Amniotic epithelial cell (primary cell): ENCODE measurements at places on chromosomes 13 and 19.
A peak's percentile ranks its signal among the peaks of the same experiment; 100 is the strongest.

GRCh38 chr19:40054632-40055031 is 1.4 kb downstream of the ZNF780B start:
- no peak for DNase-seq

- DNase-seq, result peak; percentile 80
These were observed 70.6 kb upstream of the C13orf46 start for GRCh38 chr13:114044486-114044885.

DNA sequence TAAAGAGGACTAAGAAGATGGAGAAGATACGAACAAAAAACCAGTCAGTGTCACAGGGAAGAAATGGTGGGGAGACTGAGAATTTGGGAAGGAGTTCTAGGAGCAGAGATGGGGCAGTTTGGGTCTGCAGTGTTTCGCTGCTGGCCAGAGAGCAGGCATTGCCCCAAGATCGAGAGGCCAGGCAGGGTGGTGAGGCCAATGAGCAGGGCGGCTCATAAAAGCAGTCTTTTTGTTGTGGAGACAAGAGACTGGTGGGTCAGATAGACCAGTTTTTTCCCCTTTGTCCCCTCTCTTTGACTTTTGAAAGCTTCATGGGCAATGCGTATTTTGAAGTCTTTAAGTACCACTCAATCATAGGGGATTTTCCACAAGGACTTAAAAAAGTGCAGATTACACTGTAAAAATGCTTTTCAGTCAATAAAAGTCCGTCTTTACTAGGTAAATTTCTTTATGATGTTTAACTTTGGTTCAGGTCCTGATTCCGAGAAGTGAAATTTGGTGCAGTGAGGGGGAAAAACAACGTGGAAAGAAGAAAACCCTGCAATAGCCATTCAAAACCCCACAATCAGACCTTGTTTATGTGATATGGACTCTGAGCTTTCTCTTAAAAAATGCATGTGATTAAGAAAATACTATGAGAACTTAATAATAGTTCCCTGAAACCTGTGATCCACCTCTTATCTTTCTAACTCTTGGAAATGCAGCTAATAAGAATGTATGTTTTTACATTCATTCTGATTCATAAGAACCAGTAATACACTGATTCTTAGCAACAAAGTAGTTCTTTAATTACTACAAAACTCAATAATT is 338.9 kb downstream of the KLF5 start:
- no peak for DNase-seq

DNA sequence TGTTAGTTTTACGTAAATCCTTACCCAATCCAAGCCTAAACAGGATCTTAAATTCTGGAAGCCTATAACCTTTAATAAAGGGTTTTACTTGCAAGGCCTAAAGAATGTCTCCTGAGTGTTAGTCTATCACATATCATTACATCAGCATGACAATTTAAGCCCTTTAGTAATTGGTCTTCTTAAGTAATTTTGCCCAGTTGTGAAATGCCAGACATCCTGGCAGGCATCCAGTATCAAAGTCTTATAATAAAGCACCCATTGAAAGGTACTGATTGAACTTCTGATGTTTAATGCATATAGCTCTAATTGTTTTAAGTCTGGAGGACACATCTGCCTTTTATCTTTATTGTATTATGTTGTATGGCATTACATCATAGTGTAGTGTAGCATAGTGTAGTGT is 1078.9 kb downstream of the SLITRK1 start:
- no peak for DNase-seq

GRCh38 chr13:26011996-26012821 is 39.6 kb downstream of the SHISA2 start:
- DNase-seq, result no peak

- peak; percentile 55 for DNase-seq
These were observed 11.5 kb upstream of the ACOD1 start for GRCh38 chr13:76936763-76937162.

- no peak for DNase-seq
These were observed at the start of gene CEACAM5 for GRCh38 chr19:41708481-41708880. Gene CEACAM5 (plus strand): TSS chr19:41708626. CDS start chr19:41708732, 106 bp downstream.

- DNase-seq, result no peak
These were observed 49.5 kb downstream of the SLC7A1 start for GRCh38 chr13:29545988-29546387.
